ENCODE measurements at places on chromosomes 1 and 21. TPM values are rescaled to one million over a fixed set of nuclear protein-coding genes. Genes with fewer than 3 reads are reported as not detected.
A peak's percentile ranks its signal among the peaks of the same experiment; 100 is the strongest.

DISP1 gene
- total RNA-seq, result 15.8 TPM

PM20D1 gene
- total RNA-seq, result not detected

PER3 gene
- total RNA-seq, result 6.9 TPM

IL20 gene
- not detected for total RNA-seq

GRCh38 chr21:41628256-41628655, 120.3 kb upstream of the TMPRSS2 start:
- DNase-seq, result no peak

DNA sequence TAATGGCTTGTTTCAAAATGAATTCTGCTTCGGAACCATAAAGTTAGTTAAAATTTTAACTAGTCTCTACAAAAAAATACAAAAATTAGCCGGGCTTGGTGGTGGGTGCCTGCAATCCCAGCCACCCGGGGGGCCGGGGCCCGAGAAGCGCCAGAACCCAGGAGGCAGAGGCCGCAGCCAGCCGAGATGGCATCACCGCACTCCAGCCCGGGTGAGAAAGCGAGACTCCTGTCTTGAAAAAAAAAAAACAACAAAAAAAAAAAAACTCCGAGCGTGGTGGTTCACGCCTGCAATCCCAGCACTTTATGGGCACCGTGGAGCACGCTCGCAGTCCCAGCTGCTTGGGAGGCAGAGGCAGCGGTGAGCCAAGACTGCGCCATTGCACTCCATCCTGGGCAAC, 781.4 kb downstream of the BRINP3 start:
- DNase-seq, result no peak

- peak; percentile 89 for DNase-seq
Observed at GRCh38 chr1:116375887-116376728, 3.1 kb downstream of the ATP1A1 start.

DNA sequence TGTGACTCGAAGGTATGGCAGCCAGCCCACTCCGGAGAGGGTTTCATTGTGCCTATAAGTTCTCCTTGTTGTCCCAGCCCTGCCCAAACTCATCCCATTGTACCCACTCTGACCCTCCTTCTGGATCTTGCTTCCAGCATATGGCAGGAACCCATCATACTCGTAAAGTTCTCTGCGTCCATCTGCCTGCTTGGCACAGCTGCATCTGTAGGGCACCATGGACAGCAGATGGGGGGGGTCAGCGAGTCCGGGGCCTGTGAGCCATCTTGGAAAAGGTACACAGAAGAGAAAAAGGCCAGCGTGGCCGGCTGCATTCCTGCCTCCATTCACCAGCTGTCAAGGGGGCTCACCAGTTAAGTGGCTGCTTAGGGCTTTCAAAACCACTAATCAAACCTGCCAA, 94.9 kb upstream of the IGSF21 start:
- no peak for DNase-seq

- no peak for DNase-seq
Observed at GRCh38 chr1:63051886-63052285, 268.0 kb downstream of the ATG4C start.

Data from mucosa of descending colon (tissue), 3 donors.